ENCODE measurements at places on chromosomes 12 and 14.

GRCh38 chr14:49506650-49507049, 79.5 kb downstream of the RPS29 start:
- no peak for DNase-seq

DNA sequence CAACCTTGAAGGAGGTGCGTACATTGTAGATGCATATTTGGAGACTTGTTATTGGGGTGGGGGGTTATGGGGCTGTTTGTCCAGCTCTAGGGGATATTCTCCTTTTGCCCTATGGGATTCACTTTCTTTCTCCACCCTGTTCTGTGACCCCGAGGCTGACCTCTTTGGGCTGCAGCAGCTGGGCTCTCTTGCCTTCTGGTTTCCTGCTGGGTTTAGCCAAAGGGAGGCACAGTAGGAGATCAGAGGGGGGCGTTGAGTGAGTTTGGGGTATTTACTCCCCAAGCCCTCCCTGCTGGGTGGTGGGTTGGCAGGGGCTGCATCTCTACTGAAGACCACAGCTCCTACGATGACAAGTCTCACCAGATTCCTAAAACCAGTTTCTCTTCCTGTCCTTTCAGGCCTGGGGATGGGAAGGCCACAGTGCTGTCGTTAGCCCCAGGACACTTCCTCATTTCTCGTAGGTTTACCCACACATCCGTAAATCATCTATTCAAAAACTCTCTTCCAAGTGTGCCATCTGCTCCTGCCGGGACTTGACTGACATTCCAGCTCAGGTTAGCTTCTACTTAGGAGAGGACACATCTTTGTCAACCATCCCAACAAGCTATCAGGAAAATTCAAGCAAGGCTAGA, 127.1 kb downstream of the TMEM30B start:
- no peak for DNase-seq

DNA sequence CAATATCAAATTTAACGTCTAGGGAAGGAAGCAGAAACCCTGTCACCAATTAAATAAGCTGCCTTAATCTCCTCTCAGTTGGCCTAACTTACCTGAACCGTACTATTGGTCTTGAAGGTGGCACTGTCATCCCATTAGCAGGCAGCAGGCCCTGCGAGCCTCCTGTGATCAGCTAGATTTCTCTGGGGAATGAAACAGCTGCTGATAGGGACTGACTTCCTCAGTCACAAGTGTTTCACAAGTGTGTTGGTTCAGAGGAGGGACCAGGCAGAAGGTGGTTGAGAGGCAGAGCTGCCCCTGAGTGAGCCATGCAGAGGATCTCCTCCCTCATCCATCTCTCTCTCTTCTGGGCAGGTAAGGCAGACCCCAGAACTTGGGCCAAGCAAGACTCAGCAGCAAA, 166.8 kb downstream of the DAD1 start:
- no peak for DNase-seq

GRCh38 chr12:74317078-74317601, 220.5 kb upstream of the ATXN7L3B start:
- no peak for DNase-seq

- DNase-seq: no peak
Measured at GRCh38 chr12:40474630-40475029, 217.6 kb upstream of the CNTN1 start.

- no peak for DNase-seq
Measured at GRCh38 chr14:65789363-65789762, 376.8 kb downstream of the FUT8 start.

- DNase-seq: no peak
Measured at GRCh38 chr12:32115404-32116104, 8.9 kb downstream of the BICD1 start.

- no peak for DNase-seq
Measured at GRCh38 chr12:114686426-114686772, 2.4 kb upstream of the TBX3 start.

GRCh38 chr14:91243074-91243471, 1.4 kb downstream of the GPR68 start:
- no peak for DNase-seq

GRCh38 chr12:50005175-50005574, 20.1 kb downstream of the RACGAP1 start:
- DNase-seq: no peak

GRCh38 chr12:116126610-116127009, 150.9 kb downstream of the MED13L start:
- no peak for DNase-seq

GRCh38 chr12:66092559-66093269, 37.8 kb downstream of the LLPH start:
- no peak for DNase-seq

- no peak for DNase-seq
Measured at GRCh38 chr14:33444136-33444535, 505.5 kb downstream of the NPAS3 start.

GRCh38 chr14:37318938-37319337, 121.2 kb downstream of the MIPOL1 start:
- no peak for DNase-seq

GRCh38 chr12:29223956-29224543, 75.0 kb downstream of the FAR2 start:
- DNase-seq: no peak

Data from type B pancreatic cell (in vitro differentiated cells).